ENCODE measurements at places on chromosomes 1 and 21.

- no peak for DNase-seq
Measured at GRCh38 chr1:92934395-92935378, 26.6 kb downstream of the DIPK1A start.

- DNase-seq = no peak
Measured at GRCh38 chr1:17067069-17067426, 13.2 kb upstream of the SDHB start.

DNA sequence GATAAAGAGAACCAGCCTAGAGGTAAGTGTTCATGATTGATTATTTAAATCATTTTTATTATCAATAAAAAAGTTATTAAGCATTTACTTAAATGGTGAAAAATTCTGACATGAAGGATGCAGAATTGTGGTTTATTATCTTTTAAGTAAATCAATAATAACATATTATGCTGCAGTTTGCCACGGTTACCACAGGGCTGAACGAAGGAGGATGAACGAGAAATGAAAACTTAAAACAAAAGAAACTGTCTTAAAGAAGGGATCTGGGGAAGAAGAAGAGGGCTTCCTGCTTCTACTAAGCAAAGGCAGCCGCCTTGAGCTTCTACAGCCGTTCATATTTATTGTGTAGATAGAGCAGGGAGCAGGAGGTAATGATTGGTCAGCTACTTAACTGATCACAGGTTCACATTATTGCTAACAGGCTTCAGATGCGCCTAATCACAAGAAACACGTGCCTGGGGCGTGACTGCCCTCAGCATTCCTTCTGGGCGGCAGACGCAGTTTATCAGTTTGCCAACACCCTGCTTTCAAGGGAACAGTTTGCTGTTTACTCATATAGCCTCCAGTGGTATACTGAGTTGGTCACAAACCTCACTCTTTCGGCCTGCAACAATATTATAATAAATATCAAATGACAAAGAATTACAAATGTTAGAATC lies 5.8 kb upstream of the FNBP1L start:
- DNase-seq = peak; percentile 83

- DNase-seq = no peak
Measured at GRCh38 chr1:101431956-101432510, 195.2 kb downstream of the S1PR1 start.

- DNase-seq = no peak
Measured at GRCh38 chr1:224331326-224331725, 1.4 kb upstream of the NVL start.

DNA sequence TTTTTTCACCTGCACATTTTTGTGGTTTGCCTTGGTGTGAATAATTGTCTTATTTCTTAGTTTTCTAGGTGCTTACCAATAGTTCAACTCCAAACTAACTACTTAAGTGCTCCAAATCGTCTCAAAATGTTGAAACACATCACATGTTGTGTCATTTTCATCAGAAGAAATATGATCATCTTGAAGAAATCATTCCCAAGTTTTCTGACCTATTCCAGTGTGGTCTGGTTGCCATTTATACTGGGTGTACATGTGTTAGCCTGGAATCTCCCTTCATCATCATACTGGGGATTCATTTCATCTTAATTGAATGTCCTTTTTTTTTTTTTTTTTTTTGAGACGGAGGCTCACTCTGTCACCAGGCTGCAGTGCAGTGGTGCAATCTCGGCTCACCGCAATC lies 67.0 kb downstream of the EIF2B3 start:
- no peak for DNase-seq

GRCh38 chr1:186903374-186904136 lies 74.8 kb downstream of the PLA2G4A start:
- no peak for DNase-seq

GRCh38 chr21:44384968-44385367 lies 31.5 kb downstream of the TRPM2 start:
- no peak for DNase-seq

GRCh38 chr1:66475940-66476339 lies 58.0 kb upstream of the SGIP1 start:
- no peak for DNase-seq

GRCh38 chr1:232033285-232033684 lies 406.7 kb downstream of the DISC1 start:
- DNase-seq = no peak

DNA sequence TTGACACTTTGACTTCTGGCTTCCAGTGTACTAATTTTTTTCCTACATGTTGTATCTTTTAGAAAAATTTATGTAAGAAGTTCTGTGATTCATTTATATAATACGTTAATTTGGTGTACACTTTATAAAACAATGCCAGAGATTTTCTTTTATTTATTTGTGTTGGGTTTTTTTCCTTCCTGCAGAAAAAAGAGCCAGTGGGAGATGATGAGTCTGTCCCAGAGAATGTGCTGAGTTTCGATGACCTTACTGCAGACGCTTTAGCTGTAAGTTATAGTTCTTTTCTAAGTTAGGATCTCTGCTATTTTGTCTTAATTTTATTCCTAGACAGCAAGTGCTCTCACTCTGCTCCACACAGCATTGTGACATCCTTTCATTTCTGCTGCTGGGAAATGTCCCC lies 14.4 kb downstream of the SARS1 start:
- no peak for DNase-seq

GRCh38 chr1:235938709-235939479 lies 72.2 kb upstream of the LYST start:
- DNase-seq = no peak

DNA sequence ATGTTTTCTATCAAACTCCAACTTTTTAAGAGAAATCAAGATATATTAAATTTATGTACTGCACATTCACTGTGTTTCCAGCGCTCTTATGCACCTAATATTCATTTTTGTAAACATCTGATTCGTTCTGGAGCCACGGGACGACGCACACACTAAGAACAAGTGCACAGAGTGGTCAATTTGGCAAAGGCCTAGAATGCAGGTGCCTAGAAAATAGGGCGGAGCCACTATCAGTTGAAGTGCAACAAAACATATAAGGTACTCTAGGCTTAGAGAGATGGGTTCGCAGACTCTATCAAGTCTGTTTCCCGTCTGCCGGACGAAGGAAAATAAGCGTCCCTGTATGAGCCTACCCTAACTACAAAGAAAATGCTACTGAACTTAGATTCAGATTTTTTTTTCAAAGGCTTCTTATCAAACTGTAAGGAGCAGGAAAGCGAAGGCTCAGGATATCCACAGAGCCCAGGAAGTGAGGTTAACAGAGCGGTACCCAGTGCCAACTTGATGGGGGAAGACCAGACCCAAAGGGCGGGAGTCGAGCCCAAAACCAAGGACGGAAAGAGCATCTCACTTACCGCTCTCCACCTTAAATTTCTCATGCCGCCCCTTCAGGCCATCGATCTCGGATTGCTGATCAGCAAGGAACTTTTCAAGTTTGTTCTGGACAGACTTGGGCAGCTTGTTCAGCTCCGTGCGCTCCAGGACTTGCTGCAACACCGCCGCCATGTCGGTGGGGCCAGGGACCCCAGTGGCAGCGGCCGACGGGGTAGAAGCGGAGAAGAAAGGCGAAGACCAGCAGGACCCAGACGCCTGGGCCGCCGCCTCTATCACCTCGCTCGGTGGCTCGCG lies 526 bp downstream of the TPR start:
- peak; percentile 40 for DNase-seq

DNA sequence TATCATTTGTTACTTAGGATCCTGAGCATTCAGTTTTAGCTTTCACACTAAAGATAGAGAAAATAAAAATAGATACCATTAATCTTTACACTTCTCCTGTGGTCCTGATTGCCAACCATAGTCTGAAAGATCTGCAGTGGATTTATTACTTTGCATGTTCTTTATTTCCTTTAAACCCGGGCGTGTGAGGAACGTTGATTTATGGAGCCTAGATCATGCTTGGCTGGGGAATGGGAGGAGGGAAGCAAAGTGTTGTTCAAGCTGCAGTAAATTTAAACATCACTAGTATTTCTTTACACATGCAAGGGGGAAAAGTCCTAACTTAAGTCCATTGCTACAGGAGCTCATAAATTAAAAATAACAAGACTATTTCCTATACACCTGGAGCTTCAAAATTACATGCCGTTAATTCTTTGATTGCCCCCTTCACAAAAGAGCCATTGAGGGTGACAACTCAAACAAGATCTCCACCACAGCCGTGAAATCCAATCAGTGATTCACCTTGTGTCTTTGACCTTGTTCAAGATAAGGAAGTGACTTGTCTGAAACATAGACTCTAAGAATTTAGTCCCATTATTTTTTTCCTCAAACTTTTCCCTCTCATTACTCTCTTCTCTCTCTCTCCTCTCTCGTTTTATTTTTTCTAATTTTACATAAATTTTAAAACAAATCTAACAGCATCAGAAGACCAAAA lies 282.7 kb downstream of the KIF26B start:
- no peak for DNase-seq

GRCh38 chr1:216793303-216793702 lies 70.1 kb upstream of the ESRRG start:
- DNase-seq = no peak

- DNase-seq = no peak
Measured at GRCh38 chr1:24901791-24902470, 28.1 kb downstream of the RUNX3 start.

GRCh38 chr1:219990782-219991510 lies 55.4 kb downstream of the EPRS1 start:
- DNase-seq = peak; percentile 33

DNA sequence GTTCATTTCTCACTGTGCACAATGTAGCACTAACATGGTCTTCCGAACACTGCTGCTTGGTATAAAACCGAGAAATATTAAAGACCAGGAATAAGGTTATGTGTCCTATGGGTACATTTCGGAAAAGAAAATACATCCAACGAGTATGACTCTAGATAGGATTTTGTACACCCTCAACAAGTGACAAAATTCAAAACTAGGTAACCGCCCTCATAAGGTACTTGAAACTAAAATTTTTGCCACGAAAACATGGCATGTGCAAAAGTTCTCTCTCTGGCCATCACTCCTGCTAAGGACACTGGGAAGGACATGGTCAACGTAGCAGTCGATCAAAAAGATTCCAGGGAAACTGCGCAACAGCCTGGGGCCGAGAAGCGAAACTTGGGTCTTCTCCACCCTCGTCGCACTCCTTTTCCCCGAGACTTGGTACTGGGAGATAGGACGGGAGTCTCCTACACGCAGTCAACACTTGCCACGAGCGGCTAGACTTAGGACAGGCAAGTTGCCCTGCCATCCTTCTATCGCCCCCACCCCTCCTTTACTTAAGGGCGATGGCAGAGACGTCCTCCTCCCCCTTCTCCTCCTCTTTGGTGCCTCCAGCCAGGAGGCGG lies 338 bp upstream of the TOR1AIP1 start:
- DNase-seq = peak; percentile 82

- DNase-seq = no peak
Measured at GRCh38 chr21:15408089-15408488, 321.7 kb upstream of the USP25 start.

DNA sequence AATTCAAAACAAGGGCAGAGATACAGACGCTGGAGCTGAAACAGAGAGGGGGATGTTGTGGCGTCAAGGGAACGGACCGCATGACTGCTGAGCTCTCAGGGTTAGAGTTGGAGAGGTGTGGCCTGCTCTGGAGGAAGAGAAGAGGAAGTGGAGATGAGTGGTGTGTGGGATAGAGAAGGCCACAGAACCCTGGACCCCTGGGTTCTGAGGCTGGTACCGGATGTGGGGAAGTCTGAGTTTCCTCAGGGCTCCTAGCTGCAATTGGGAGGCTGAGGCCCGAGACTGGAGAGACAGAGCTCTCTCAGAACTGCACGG lies 1.8 kb downstream of the BCAN start:
- DNase-seq = no peak

DNA sequence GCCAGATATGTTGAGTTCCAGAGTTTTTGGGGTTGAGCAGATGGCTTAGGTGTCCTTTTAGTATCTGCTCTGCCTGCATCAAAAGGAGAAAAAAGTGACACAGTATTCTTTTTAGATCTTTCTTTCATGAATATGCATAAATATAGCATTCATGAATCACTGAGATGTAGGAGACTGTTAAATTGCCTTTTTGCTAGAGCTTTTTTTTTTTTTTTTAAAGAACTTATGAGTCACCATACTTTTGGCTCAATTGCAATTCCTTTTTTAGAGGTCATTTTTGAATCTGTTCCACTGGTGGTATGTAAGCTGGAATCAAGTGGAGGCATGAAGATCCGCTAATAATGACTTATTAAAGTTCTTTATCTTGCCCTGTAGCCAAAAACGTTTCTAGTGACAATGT lies 480.9 kb upstream of the ZRANB2 start:
- DNase-seq = no peak

- DNase-seq = peak; percentile 66
Measured at GRCh38 chr1:207084701-207085180, 3.9 kb upstream of the C4BPB start.

DNA sequence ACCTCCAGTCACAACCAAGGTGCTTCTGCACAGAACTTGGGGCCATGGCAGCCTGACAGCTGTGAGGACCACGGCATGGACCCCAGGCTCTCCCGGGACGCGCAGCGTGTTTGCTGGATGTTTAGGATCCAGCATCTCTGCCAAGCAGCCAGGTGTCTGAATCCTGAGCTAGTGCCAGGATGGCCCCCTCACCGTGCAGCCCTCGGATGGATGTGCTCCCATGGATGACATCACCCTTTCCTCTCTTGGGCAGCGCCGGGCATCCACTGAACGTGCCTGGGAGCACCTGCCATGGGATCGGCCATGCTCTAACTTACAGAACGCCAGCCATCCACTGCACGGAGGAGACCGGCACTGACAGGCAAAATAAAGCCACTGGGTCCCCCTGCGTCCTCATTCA lies 53.9 kb downstream of the PRDM15 start:
- DNase-seq = no peak

Data from SW480 (cell line).